Activated CD4-positive, CD25-positive, alpha-beta regulatory T cell treated with anti-CD3 and anti-CD28 coated beads, Interleukin-2, amount 50 U/mL, for 24 hours (primary cell): ENCODE measurements at places on chromosomes 2 and 18.

- ATAC-seq = no peak
These were observed 228.2 kb downstream of the VAPA start for GRCh38 chr18:10142056-10142455.

- ATAC-seq = no peak
These were observed 60.0 kb downstream of the ADCY3 start for GRCh38 chr2:24859968-24860600.

DNA sequence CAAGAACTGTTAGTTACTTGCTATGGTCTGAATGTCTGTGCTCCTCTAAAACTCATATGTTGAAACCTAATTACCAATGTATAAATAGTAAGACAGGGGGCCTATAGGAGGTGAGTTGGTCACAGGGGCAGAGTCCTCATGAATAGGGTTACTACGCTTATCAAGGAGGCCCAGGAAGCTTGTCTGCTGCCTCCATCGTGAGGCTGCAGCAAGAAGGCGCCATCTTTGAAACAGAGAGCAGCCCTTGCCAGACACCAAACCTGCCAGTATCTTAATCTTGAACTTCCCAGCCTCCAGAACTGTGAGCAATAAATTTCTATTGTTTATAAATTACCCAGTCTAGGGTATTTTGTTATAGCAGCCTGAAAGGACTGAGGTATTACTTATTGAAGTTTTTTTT is 79.1 kb downstream of the TGIF1 start:
- ATAC-seq = no peak

DNA sequence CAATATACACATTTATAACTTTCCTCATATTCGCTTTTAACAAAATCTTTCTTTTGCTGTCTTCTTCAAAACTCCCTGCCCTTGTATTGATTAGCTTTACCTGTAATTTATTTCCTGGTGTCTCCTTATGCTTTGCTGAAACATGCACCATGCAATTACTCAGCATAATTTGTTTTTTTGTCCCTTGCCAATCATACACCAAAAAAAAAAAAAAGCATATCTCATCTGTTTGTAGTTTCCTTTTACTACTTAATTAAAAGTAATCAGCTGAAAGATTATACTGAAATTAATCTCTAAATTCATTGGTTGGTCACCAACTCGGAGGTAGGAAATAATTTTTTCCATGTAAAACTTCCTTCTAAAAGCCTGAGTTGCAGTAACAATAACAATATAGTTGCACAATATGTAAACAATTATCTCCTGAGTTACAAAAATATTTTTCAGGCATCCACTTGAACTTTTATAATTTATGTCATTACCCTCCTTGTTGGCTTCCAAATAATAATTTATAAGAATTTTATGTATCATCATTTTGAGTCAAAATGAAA is 53.0 kb upstream of the ROCK1 start:
- no peak for ATAC-seq

DNA sequence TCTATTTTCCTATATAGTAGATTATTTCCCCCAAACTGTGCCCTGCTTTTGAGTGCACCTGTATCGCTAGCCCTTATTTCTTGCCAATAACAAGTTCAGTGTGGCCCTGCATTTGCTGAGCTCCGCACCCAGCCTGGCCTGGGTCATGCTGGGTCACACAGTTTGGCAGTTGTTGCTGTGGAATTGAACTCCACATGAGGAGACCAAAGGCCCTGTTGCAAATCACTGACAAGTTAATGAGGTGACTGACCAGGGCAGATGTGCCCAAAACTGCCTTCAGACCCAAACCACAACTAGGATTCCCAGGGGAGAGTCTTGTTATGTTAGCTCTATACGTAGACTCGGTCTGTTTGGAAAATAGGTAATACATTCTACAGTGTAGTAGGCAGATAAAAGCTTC is 31.0 kb downstream of the COL4A4 start:
- ATAC-seq = no peak

DNA sequence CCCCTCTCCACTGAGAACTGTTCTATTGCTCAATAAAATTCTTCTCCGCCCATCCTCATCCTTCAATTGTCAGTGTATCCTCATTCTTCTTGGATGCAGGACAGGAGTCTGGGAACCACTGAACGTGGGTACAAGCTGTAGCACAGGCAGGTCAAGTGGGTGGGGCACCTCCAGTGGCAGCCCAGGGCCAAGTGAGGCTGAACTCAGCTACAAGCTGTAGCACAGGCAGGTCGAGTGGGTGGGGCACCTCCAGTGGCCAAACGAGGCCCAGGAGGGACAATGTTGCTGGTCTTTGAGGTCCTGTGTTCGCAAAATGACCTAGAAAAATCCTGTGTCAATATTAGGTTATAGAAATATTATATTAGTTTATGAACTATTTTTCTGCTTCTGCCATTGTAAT is 352.0 kb downstream of the TMX3 start:
- no peak for ATAC-seq

- ATAC-seq = no peak
These were observed 35.6 kb downstream of the UBR3 start for GRCh38 chr2:169862816-169863215.

GRCh38 chr18:53950545-53950944 is 273.9 kb downstream of the MBD2 start:
- ATAC-seq = no peak

DNA sequence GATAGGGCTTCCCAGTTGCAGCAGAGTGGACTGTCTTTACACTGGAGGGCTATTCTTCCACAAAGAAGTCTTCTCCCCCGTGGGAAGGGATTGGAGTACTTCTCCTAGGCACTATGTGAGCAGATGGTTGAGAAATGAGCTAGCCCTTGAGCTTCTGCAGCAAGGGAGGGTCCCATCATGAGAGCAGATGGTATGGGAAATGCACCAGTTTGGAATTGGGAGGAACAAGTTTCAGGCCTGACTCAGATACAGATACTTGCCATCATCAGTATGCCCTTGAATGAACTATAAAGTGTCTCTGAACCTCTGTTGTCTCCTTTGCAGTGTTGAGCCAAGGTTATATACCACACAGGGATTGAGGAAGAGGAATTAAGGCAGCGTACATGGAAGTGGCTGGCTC is 757.4 kb downstream of the RNF144A start:
- no peak for ATAC-seq

GRCh38 chr2:126653109-126653508 is 2.8 kb upstream of the GYPC start:
- ATAC-seq = no peak

GRCh38 chr2:222943820-222944219 is 83.0 kb downstream of the ACSL3 start:
- ATAC-seq = no peak

GRCh38 chr2:230414302-230414701 is 1.7 kb upstream of the SP100 start:
- ATAC-seq = no peak

DNA sequence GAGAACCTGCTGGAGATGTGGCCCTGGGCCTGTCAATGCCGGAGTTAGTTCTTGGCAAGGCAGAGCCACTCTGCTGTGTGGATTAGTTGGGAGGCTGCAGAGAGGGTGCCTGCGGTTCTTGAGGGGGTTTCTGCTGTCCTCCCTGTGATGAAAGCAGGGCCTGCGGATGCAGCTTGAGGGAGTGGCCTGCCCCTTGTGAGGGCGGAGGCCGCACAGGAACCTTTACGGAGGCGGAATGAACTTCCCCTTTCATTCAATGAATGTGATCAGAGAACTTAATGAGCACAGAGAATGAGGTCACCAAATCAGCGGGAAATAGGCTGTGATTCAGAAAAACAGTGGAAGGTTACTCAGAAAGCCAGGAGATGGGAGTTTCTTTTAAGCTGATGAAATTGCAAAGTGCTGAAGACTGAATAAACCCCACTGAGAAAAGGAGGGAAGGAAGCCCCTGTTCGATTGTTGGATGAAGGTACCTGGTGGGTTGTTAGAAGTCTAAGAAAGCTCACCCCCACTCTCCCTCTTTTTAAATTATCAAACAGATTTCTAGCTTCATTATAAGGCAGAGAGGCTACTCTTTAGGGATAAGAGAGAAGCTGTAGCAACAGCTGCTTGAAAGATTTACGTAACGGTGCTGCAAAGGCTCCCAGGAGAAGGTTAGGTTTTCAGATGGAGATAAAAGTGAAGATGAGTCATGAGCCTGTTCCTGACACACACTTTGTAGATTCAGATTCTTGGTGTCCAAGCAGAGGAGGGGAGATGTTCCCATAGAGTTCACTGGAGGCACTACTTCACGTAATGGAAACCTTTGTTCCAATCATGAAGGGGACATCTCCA is 47.4 kb downstream of the VWA3B start:
- peak; percentile 73 for ATAC-seq

GRCh38 chr2:58497168-58497567 is 256.0 kb upstream of the FANCL start:
- ATAC-seq = no peak

DNA sequence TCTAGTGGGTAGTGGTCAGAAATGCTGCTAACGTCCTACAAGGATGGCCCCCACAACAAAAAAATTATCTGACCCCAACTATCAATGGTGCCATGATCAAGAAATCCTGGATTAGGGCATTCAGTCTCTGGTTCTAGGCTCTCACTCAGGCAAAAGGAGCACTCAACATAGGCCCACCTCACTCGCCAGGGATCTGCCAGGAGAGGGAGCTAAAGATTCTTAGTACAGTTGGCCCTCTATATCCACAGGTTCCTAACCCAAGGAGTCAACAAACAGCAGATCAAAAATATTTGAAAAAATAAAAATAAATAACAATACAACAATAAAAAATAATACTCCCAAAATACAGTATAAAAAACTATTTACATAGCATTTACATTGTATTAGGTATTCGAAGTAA is 10.0 kb downstream of the SLC4A5 start:
- ATAC-seq = no peak

DNA sequence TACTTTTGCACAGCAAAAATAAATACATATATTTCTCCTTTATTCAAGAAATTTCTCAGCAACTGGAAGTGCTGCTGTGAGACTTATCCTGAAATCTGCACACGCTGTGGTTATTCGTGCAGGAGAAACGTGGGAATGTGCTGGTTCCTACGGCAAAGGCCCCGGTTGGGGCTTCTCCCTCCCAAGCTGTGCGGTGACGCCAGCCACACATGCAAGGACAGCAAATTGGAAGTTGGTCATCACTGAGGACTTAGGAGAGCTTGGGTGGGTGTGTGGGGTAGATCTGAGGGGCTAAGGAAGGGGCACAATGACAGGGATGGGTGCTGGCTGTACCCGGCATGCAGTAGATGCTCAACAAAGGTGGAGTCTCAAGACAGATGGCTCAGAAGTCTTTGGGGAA is 16.5 kb upstream of the MTCL1 start:
- ATAC-seq = no peak
